ENCODE measurements at places on chromosomes 2 and 18. TPM values are rescaled to one million over a fixed set of nuclear protein-coding genes. Genes with fewer than 3 reads are reported as not detected.

- no peak for DNase-seq
Observed at GRCh38 chr2:222909286-222909685, 48.5 kb downstream of the ACSL3 start.

DNA sequence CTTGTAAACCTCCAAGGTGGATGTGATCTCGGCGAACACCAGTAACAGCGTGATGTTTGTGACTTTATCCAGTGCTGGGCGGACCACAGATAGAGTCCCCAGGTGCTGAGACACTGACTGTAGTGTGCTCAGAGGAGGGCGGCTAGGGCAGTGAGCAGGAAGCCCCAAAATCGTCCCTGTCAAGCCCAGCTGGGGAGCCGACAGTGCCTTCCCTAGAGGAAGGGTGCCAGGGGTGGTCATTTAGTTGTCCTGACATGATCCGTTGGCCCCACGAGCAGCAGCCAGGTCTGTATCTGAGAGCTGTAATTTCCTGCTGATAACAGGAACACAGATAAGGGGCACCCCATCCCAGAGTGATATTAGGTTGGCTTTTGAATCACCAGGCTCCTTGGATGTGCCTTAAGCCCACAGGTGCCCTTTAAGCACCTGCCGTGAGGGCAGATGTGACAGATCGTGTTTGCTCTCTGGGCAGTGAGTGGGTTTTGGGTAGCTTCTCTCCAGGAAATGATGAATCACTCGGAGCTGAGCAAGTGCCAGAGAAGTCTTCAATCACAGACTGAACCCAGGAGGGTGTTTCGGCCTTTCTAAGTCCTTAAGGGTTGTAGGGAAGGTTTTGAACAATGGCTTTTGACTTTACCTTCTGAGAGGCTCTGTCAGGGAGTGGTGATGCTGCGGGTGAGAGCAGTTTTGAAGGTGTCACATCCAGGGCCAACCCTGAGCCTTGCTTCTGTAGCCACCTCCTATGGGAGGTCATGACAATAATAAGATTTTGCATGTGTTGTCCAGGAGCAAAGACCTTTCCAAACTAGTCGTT is 7.7 kb downstream of the LPIN1 start:
- no peak for DNase-seq

- DNase-seq: no peak
Observed at GRCh38 chr2:144711630-144712549, 192.0 kb upstream of the ZEB2 start.

GRCh38 chr2:230455005-230455684 is 39.1 kb downstream of the SP100 start:
- no peak for DNase-seq

DNA sequence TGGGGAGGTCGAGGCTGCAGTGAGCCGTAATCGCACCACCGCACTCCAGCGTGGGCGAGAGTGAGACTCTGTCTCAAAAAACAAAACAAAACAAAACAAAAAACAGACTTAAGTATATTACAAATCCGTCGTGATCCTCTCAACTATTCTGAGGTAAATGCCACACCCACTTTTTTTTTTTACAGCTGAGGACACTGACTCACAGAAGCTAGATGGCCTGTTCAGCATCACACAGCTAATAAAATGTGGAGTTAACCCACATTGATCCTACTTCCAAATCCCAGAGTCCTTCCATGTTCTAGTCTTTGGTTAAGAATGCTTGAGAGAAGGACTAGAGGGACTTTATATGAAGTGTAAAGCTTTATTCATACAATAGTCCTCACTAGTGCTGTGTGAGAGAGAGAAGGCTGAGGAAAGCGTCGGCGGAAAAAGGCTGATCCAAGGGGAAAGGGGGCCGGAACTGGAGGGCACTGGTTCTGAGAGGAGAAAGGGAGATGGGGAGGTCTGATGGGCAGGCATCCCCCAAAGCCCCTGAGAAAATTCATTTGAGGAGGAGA is 627 bp downstream of the RNF25 start:
- no peak for DNase-seq

DNA sequence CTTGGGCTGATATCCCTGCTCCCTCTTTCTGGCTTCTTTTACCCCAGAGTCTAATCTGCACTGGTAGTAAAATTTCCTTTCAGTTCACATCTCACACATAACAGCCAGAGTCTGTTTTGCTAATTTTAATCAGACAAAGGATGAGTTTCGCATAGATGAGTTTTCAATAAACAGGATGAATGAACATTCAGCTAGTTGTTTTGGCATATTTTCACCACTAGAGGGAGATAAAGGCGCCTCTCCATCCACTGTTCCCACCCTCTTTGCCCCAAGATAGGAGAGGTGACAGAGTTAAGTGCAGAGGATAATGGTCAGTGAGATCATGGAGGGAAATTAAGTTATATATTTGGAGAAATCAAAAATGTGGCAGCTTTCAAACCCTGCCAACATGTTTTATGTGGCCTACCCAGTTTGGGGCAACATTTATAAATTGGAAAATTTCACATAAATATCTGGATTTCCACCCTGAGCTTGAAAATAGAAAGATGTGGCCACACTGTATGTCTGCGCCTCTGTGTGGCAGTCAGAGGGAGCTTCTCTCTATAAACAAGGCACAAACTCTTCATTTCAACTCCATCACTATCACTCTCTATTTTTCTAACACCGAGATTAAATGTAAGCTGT is 48.5 kb upstream of the DTNA start:
- DNase-seq: no peak

GRCh38 chr18:51400721-51401120 is 203.2 kb upstream of the MEX3C start:
- no peak for DNase-seq

PRSS56 gene
- not detected for polyA plus RNA-seq

DNA sequence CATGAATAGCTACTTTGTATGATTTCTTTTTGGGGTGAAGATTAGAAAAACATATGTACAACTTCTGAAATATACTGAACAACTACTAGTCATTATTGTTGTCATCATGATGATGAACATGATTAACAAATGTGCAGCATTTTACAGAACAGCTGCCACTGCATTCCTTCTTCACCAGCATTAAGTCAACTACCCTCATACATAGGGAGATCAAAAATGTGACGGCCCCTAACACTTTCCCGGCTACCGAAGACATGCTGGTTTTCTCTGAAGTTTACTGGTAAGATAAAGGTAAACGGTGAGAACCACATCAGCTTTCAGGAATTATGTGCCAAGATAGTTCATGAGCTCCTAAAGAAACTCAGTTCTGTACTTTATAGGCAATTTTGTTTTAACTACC is 121.0 kb upstream of the LRATD1 start:
- DNase-seq: no peak

FTCDNL1 gene
- polyA plus RNA-seq: 0.29 TPM

DNA sequence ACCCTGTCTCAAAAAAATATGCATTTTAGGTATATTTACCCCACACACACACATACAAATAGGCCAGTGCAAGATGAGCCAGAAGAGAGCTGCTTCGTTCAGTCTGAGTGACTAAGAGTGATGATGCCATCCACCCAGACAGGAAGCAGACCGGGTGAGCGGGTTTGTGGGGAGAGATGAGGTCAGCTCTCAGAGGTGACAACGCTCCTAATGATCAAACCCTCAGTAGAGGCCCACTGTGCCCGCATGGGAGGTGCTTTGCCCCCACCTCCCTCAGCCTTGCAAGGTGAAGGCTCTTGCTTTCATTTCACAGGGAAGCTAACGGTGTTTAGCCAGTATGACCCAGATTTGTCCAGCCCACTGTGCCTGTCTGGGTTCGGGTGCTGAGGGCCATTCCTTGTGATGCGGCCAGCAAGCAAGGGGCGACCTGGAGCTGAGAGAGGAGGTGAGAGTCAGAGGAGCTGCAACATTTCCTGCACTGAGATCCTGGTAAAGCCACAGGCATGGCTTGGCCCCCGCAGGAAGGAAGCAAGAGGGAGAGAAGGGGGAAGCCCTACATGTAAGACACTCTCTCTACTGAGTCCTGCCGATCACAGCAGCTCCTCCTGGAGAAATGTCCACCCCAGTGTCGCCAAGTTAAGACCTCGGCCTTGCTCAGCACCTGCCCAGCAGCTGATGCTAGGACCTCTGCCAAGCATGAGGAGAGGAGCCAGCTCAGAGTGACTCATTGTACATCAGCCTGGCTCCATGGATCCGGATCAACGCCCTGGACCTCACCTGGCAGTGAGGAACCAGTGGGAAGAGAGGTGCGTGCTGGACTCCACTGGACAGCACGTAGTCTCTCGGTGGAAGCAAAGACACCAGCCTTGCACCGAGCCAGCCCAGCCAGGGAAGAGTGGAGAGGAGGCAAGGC is 37.0 kb downstream of the NIFK start:
- DNase-seq: no peak

- no peak for DNase-seq
Observed at GRCh38 chr2:105494683-105495425, 96.0 kb upstream of the FHL2 start.

GRCh38 chr18:7094427-7094826 is 23.2 kb downstream of the LAMA1 start:
- no peak for DNase-seq

NPAS2 gene
- 12.8 TPM for polyA plus RNA-seq

DNA sequence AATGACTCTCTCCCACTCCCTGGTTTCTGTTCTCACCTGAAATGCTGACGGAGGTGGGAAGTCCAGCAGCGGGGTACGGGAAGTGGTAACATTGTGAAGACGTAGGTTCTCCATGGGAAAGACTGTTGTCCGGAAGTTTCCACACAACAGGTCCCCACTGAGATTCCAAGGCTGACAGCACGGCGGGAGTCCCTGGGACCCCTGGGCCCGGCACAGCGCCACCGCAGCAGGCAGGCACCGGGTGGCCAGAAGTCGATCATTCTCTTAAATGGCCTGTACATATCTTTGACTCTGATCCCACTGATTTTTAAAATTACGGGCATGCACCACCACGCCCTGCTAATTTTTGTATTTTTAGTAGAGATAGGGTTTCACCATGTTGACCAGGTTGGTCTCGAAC is 201.0 kb upstream of the SALL3 start:
- DNase-seq: no peak

DNA sequence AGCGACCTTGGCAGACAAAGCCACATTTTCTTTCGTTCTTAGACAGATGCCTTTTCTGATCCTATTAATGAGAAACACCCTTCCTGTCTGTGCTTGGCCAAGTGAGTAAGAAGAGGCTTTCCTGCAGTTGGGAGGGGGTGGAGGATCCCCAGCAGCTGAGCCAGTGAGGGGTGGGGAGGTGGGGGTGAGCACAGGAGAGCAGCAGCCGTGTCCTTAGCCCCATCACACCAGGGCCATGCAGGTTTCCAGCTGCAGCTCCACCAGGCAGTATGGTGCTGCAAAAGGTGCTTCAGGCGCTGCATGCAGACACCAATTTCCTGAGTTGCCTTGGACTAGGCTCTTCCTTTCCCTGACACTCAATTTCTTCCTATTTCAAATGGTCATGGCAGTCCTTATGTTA is 123.3 kb upstream of the SIX2 start:
- no peak for DNase-seq

SLC11A1 gene
- polyA plus RNA-seq: 0.23 TPM

GRCh38 chr2:59005836-59006615 is 764.9 kb upstream of the FANCL start:
- no peak for DNase-seq

EVX2 gene
- not detected for polyA plus RNA-seq

GRCh38 chr2:140876015-140876414 is 1254.8 kb downstream of the LRP1B start:
- no peak for DNase-seq

MDH1B gene
- 0.76 TPM for polyA plus RNA-seq

DNA sequence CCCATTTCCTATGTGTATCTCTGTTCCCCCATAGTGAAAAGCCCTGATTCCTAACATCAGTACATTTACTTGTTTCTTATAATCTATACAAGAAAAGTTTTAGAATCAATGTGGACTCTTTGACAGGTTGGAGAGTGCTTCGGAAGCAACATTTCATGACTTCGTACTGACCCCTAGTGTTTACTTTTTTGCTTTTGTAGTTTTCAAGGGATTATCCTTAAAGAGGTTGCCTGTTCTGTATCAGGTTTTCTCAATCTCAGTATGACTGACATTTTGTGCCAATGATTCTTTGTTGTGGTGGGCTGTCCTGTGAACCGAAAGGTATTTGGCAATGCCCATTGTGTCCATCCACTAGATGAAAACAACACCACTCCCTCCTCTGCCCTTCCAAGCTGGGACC is 43.3 kb upstream of the SERPINB2 start:
- no peak for DNase-seq

- DNase-seq: no peak
Observed at GRCh38 chr2:138147796-138148195, 183.5 kb downstream of the HNMT start.

DNA sequence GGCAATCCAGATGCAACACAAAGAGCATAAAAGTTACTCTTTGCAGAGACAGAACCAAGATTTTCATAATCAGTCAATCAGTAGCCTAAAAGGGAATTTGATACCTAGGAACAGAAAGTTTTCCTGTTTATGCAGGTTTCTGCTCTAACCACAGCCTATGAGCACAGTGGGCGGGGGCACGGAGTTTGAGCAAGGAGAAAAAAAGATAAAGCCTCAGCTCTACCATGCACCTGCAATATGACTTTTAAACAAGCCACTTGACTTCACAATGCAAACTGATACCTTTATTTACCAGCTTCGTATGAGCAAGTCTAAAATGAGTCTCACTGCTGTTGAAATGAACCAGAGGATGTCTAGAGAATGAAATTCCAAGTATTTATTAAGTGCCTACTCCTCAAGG is 5.6 kb upstream of the LRATD1 start:
- no peak for DNase-seq

GRCh38 chr2:112685271-112685884 is 35.4 kb upstream of the NT5DC4 start:
- no peak for DNase-seq
